ENCODE measurements at places on chromosomes 13 and 19.

- DNase-seq = no peak
Measured at GRCh38 chr13:52832313-52832712, 16.1 kb downstream of the PCDH8 start.

- DNase-seq = no peak
Measured at GRCh38 chr13:25291691-25292090, 4.4 kb upstream of the MTMR6 start.

- no peak for DNase-seq
Measured at GRCh38 chr19:44552324-44552723, 22.8 kb upstream of the CEACAM20 start.

GRCh38 chr19:10836479-10837330, 693 bp upstream of the TMED1 start:
- DNase-seq = no peak

DNA sequence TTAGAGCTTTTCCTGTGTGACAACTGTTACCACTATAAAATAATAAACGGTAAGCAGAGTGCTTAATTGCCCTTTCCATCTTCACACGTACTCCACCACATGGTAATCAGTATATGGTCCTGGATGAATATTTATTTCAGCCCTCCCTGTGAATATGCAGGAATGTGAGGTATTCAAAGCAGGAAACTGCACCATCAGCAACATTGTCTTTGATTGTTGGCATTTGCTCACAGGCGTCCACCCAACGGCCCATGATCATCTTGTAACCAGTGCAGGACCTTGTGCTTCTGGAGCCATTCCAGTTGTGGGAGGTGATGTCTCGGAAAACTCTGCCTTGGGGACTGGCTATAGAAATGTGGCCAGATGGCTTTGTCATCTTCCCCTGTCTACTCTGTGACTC, 132.6 kb downstream of the COG6 start:
- no peak for DNase-seq

DNA sequence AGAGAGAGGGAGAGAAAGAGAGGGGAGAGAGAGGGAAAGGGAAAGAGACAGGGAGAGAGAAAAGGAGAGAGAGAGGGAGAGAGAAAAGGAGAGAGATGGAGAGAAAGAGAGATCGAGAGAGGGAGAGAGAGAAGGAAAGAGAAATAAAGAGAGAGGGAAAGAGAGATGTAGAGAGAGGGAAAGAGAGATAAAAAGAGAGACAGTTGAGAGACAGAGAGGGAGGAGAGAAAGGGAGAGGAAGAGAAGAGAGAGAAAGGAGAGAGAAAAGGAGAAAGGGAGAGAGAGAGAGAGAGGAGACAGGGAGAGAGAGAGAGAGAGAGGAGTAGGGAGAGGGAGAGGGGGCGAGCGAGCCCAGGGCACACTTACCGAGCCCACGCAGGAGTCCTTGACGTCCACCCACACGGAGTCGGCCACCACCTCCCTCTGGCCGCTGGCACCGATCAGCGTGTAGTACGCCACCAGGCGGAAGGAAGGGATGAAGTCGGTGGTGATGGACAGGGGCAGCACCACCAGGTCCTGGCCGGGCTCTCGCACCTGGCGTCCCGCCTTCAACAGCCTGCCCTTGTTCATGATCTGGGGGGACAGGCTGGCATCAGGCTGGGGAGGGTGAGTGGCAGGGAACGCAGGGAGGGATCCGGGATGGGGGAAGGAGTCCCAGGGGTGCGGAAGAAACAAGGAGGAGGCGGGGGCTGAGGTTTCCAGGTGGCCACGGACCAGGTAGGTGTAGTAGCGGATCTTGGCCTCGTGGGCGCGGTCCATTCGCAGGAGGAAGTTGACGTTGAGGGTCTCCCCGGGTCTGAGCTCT, 10.0 kb downstream of the C3 start:
- DNase-seq = no peak

- no peak for DNase-seq
Measured at GRCh38 chr13:97030705-97031452, 36.6 kb upstream of the OXGR1 start.

- no peak for DNase-seq
Measured at GRCh38 chr13:55155046-55155445, 1985.7 kb upstream of the PRR20A start.

DNA sequence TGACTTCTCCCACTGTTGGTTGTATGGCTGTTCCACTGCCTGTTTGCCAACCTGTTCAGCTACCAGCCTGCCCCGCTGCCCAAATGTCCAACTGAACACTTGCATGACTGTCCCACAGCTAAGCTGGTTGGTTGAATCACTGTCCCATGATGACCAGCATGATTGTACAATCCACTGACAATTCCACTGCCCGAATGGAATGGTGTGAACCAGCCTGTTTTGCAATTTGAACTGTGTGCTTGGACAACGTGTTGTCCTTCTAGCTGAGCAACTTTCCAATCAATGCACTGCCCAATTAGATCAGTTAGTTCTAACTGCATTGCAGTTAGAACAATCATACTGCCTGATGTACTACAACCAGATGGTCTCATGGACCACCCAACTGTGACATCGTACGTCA, 8.7 kb downstream of the ADAMTS10 start:
- DNase-seq = no peak

Data from cortex of kidney (tissue), 1 donor.